M059J (cell line): ENCODE measurements at places on chromosomes 3 and 15. TPM values are rescaled to one million over a fixed set of nuclear protein-coding genes. Genes with fewer than 3 reads are reported as not detected.

GRCh38 chr3:122214711-122215110, 31.2 kb downstream of the CASR start:
- DNase-seq = no peak

- no peak for DNase-seq
These were observed 63.9 kb downstream of the DAPK2 start for GRCh38 chr15:63982381-63982854.

Gene MORC1
- 0.02 TPM in 1 of 2 replicates, not detected in the other for total RNA-seq

Gene KY
- 0.66 and 0.76 TPM in 2 replicates for total RNA-seq

Gene THAP10
- 4.5 and 6.6 TPM in 2 replicates for total RNA-seq

Gene PDE12
- 6.5 and 13.8 TPM in 2 replicates for total RNA-seq
